ENCODE measurements at places on chromosomes 4 and X.
A peak's percentile ranks its signal among the peaks of the same experiment; 100 is the strongest.

DNA sequence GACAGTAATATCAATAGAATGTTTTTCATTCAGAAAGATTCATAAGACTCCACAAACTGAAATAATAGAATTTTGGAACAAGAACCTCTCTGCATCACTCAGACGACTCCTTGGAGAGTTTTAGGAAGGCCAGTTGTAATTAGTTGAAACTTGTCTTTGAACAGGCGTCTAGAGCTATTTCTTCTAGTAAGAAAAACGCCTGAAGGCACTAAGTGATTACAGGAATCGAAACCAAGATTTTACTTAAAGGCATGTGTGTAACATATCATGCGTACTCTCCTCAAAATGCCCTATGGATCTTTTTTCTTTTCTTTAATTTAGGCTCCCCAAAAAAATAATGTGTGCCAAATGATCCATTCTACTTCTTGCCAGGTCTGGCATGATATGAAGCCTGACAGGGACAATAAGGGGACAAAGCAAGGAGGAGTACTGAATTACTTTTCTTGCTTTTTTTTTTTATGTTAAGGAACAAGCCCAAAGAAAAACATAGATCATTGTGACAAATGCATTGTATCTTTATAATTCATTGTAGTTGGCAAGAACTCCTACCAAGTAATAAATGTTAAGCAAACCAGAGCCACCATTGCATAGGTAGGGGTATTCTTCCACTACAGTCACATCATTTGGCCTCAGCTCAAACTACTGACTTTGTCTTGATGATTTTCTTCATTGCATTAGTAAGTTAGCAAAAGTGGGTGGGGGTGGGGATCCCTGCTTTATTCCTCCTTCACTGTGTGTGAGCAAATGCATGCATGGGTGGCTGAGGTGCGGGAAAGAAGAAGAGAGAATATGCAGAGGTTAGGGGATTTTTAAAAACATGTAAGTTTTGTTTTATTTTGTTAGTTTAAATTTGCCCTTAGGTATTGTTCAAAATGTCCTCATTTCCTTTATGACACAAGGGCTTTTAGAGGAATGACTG lies 79.9 kb upstream of the ATOH1 start:
- no peak overlapping the region for H3K27ac ChIP-seq
- DNase-seq = no peak
- no peaks in the 10 kb centered on the region for H3K4me1 ChIP-seq
- no peak overlapping the region for H3K4me3 ChIP-seq
- no peaks in the 10 kb centered on the region for H3K36me3 ChIP-seq
- no peaks in the 10 kb centered on the region for H3K27me3 ChIP-seq

GRCh38 chrX:119687661-119688413 lies 5.1 kb downstream of the SEPTIN6 start:
- H3K4me1 ChIP-seq = peaks cover 43% of the 10 kb centered on the region
- H3K4me3 ChIP-seq = peak overlapping the region; percentile 98
- no peaks in the 10 kb centered on the region for H3K27me3 ChIP-seq
- peaks cover 36% of the 10 kb centered on the region for H3K36me3 ChIP-seq

DNA sequence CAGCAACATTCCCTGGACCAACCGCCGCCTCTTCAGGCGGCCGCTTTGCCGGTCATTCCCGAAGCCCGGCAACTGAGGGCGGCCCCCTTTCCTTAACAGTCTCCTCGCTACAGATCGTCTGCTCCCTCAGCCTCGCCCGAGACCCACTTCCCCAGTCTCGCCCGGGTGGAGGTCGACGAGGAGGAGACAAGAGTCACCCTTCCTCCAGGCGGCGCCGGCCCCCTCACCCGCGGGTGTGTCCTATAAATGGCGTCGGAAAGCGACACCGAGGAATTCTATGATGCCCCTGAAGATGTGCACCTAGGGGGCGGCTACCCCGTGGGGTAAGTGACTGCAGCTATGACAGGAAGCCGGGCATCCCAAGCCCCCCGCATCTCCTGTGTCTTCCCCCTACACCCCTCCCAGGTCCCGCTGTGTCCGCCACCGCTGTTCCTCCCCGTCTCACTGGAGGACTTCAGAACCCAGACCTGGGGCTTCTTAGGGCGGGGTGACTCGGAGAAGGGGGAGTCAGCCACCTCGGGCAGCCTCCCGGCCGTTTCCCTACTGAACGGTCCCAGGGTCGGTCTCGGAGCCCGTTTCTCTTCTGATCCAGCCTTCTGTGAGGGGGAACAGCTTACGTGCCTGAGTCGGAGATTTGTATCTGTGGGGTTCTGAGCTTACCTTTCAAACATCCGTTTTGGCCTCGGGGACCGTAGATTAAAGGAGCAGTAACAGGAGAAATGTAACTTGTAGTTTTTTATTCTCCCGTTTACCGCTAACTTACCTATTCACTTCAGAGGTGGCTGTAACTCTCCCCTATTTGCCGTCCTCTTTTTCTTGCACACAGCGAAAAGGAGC lies 570 bp downstream of the WDR44 start:
- H3K27me3 ChIP-seq = no peaks in the 10 kb centered on the region
- no peaks in the 10 kb centered on the region for H3K36me3 ChIP-seq
- H3K4me1 ChIP-seq = peaks cover 32% of the 10 kb centered on the region
- H3K4me3 ChIP-seq = peak overlapping the region; percentile 96

DNA sequence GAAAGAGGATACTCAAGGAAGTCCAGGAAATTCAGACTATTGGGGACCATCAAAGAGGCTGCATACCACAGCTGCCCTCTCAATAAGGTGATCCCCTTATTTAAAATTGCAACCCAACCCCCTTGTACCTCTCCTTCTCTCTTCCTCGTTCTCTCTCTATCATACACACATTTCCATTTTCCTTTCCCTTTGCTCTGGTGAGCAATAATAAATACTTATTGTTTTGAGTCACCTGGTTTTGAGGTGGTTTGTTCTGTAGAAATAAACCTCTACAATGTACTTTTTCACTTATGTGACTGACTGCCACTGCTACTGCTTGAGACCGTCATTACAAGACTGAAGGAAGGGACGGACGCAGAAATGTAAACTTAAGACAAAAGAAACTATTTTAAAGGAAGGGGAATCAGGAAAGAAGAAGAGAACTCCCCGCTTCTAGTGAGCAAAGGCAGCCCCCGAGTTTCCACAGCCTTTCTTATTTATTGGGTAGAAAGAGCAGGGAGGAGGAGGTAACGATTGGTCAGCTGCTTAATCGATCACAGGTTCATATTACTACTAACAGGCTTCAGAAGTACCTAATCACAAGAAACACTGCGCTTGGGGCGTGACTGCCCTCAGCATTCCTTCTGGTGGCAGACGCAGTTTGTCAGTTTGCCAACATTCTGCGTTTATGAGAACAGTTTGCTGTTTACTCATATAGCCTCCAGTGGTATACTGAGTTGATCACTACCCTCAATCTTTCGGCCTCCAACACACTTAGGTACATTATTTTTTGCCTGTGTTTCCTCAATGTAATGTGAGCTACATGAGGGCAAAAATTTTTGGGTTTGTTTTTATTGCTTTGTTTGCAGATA lies 16.9 kb upstream of the TMEM165 start:
- H3K27me3 ChIP-seq = no peaks in the 10 kb centered on the region
- H3K36me3 ChIP-seq = no peaks in the 10 kb centered on the region
- no peak for DNase-seq
- no peak overlapping the region for H3K4me3 ChIP-seq

DNA sequence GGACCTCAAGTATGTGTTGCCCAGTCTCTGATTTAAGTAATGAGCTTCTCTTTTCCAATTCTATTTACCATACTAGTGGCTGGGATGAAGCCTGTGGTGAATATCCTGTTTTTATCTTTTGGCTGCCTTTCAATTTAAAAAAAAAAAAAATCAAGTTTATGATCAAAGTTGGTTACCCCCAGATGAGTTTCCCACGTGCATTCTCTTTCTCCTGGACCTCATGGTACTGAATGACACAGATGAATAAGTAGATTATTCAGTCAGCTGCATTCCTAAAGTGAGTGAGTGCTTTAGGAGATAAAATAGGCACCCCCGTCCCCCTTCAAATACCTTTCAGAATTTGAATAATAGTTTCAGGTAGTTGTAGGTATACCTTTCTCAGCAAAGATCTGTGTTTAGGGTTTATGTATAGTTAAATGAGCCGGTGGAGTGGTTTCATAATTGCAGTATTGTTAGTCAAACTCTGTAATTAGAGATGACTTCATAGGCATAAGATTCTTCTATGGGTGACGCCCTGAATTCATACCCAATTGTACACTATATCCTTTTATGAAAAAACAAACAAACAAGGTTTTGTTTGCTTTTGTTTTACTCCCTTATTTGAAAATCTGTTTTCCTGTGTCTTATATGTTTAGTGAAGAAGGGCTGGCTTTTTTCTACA lies 41.9 kb downstream of the PLS3 start:
- no peaks in the 10 kb centered on the region for H3K36me3 ChIP-seq
- H3K4me1 ChIP-seq = no peaks in the 10 kb centered on the region
- peaks cover 5% of the 10 kb centered on the region for H3K27me3 ChIP-seq

DNA sequence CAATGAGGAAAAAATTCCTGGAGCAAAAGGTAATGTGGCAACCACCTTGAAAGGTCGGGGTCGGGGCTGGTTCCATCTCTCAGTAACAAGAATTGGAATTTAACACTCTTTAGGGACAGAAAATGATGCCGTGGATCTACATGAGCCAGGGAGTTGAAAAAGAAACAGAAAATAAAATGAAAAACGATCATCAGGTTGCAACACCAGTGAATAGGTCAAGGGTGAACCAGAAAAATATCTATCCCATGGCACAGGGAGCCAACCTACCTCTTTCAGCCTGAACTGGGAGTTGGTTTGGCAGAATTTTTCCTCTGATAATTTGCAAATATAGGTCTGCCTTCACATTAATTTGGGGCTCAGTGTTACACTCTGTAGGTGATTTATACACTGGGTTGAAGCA lies 93.7 kb downstream of the C4orf33 start:
- H3K36me3 ChIP-seq = no peaks in the 10 kb centered on the region
- no peaks in the 10 kb centered on the region for H3K4me1 ChIP-seq
- H3K27ac ChIP-seq = no peak overlapping the region
- H3K4me3 ChIP-seq = no peak overlapping the region

DNA sequence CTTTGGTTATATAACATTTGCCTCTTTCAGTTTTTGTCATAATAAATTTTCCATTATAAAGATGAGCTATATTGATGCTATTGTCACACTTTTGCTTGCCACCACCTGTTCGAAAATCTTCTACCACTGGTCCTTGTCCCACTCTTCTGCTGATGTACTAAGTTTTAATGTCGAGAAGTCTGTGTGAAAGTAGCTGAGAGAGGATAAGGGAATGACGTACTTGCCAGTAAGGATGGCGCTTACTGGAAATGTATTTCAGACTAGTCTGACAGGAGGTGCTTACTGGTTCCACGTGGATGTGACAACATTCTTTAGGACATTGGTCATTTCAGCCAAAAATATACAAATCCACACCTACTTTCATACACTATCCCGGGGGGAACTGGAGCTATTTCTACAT lies 132.7 kb upstream of the NR3C2 start:
- H3K27me3 ChIP-seq = no peaks in the 10 kb centered on the region
- no peaks in the 10 kb centered on the region for H3K4me1 ChIP-seq
- H3K36me3 ChIP-seq = no peaks in the 10 kb centered on the region
- H3K27ac ChIP-seq = no peak overlapping the region

- no peaks in the 10 kb centered on the region for H3K4me1 ChIP-seq
- no peak overlapping the region for H3K4me3 ChIP-seq
- no peak for DNase-seq
- no peak overlapping the region for H3K27ac ChIP-seq
Observed at GRCh38 chrX:37468124-37468739, 103.2 kb upstream of the LANCL3 start.

DNA sequence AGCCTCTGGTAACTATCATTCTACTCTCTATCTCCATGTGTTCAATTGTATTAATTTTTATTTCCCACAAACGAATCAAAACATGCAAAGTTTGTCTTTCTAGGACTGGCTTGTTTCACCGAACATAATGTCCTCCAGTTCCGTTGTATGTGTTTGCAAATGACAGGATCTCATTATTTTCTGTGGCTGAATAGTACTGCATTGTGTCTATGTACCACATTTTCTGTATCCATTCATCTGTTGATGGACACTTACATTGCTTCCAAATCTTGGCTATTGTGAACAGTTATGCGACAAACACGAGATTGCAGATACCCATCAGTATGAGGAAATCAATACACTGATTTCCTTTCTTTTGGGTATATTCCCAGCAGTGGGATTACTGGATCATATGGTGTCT lies 8.4 kb upstream of the LDOC1 start:
- no peak overlapping the region for H3K27ac ChIP-seq
- no peak overlapping the region for H3K4me3 ChIP-seq
- DNase-seq = no peak
- H3K4me1 ChIP-seq = no peaks in the 10 kb centered on the region

GRCh38 chr4:147862043-147862692 lies 130.3 kb downstream of the ARHGAP10 start:
- no peak for DNase-seq
- no peak overlapping the region for H3K4me3 ChIP-seq
- no peak overlapping the region for H3K27ac ChIP-seq
- H3K27me3 ChIP-seq = no peaks in the 10 kb centered on the region
- no peaks in the 10 kb centered on the region for H3K4me1 ChIP-seq
- H3K36me3 ChIP-seq = no peaks in the 10 kb centered on the region

DNA sequence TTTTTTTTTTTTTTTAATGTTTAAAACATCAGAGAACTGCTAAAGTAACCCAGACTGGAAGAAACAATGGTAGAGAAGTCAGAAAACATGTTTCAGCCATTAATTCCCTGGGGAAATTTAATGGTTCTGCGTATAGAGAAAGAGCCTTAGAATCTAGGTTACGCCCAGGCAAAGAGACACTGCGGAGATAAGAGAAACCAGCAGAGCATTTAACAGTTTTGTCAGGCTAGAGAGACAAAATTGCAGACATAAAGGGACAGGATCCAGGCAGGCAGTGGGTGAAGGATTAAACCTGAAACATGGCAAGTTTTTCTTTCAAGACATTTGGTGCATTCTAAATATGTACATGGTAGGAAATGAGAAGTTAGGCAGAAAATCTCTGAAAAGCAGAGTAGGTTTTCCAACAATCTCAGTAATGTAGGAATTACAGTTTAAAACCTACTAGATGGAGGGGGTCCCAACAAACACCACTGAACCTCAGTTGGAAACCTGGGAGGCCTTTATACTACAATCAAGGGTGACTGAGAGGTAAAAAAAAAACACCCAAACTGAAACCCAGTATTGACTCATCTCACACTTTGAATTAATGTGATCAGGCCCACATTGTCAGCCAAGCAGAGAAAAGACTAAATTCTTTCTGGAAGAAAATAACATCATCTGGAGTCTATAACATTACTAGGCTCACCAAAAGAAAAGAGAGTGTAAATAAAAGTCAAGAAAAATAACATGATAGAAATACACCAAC lies 254.2 kb upstream of the NWD2 start:
- H3K4me3 ChIP-seq = no peak overlapping the region
- H3K4me1 ChIP-seq = no peaks in the 10 kb centered on the region
- no peak overlapping the region for H3K27ac ChIP-seq
